T-cell (primary cell): ENCODE measurements at places on chromosomes 16 and 17. TPM values are rescaled to one million over a fixed set of nuclear protein-coding genes. Genes with fewer than 3 reads are reported as not detected.

- no peak for DNase-seq
Observed at GRCh38 chr17:80064696-80065095, 28.3 kb downstream of the CCDC40 start.

DNA sequence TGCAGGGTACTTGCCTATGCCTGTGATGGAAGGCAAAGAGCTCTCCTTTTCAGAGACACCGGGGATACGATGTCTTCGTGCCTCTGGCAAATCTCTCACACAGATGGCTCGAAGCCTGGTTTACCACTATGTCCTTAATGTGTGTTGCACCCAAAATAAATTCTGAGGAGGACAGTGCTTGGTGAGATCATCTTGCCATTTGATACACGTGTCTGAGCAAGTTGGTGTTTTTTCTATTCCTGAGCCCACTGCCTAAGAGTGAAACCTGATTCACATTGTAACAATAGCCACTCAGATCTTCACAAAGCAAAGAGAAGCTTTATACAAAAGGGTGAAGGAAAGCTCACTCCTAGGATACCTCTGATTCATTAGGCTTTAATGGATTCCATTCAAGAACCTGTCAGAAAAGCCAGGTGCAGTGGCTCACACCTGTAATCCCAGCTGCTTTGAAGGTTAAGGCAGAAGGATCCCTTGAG, 33.1 kb upstream of the AKAP1 start:
- DNase-seq, result no peak

GRCh38 chr16:67951485-67951884, 7.6 kb upstream of the LCAT start:
- DNase-seq, result no peak

- DNase-seq, result no peak
Observed at GRCh38 chr17:29349409-29349808, 40.8 kb upstream of the TAOK1 start.

DNA sequence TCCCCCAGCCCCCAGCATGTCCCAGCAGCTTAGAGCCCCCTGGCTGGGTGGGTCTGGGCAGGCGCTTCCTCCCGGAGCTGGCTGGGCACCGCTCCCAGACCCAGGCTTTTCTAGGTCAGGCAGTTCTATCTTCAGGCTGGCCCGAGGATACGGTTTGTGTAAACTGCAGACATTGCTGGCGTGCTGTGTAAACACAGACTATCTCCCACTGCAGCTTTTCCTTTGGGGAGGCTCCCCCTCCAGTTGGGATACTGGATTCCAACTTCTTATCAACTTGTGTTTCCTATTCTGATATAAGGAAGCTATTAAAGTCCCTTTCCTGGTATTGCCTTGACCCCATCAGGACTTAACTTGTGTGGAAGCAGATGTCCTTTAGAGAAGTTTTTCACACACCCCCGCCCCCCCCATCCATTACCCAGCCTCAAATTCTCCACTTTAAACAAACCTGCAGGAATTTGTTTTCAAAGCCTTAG, 18.3 kb upstream of the GNA13 start:
- no peak for DNase-seq

GRCh38 chr17:80770881-80771611, 220.6 kb upstream of the CHMP6 start:
- no peak for DNase-seq

RAB37 gene
- 31.2 TPM for total RNA-seq
